Posterior vena cava (tissue), 2 donors: ENCODE measurements at places on chromosomes 6 and 20.

DNA sequence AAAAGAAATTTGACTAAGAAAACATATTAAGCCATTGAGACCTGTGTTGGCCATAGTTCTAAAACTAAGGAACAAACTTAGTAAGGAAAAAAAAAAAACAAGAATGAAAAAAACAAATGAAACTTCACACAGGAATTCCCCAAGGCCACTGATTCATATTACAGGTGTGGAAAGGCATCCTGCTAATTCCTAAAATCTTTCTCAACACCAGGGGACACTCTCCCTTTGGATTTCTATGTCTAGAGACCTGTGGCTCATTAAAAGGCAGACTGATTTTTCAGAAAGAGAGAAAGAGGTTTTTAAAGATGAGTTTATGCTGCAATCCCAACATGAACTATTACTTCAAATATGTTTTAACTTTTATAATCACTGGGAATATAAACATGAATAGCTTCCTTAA lies at the start of gene OR12D1:
Gene OR12D1, plus strand, starts transcription at position 341 of the 400 bp plus-strand sequence.
- DNase-seq = no peak

DNA sequence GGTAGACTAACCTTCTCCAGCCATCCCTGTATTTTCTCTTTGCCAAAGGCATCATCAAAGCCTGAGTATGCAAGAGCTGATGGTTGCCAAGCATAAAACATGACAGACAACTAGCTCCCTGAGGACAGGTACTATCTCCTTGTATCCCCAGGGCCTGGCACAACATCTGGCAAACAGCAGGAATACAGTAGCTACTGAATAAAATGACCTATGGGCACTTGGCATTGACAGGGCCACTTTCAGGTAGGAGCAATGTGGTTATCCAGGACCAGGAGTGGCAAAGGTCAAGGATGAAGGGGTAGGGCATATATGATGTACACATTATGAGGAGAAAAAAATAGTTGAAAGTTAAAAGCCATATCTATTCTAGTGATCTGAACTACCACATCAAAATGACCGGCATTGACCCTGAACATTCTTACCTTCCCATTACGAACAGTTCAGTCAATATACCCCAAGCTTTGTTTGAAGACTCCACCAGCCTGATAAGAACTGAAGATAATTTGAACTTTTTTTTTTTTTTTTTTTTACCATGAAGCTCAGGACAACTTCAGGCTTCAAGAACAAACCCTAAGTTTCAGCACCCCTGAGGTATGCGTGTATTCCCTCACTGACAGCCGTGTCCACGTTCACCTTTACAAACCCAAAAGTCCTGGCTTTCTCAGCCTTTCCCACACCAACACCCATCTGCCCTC lies 12.3 kb downstream of the ABHD12 start:
- DNase-seq = no peak

DNA sequence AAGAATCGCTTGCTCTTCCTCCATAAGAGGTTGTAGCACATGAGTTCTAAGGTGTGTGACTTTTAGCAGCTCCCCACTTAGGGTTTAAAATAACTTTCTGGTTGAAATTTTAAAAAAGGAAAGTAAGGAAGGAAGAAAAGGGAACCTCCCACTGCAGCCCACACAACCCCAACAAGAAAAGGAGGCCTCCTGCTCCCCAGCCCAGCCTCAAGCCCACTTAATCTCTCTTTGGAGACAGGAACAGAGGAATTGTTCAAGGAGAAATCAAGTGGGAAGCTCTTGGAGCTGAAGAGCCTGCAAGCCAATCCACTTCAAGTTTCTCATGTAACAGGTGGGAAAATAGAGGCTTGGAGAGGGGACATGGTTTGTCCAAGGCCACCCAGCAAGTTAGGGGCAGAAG lies 39.1 kb upstream of the PREX1 start:
- DNase-seq = no peak

- no peak for DNase-seq
These were observed 94.9 kb upstream of the TMEM30A start for GRCh38 chr6:75379536-75379935.

- no peak for DNase-seq
These were observed 531.7 kb downstream of the TFAP2B start for GRCh38 chr6:51350308-51350904.

DNA sequence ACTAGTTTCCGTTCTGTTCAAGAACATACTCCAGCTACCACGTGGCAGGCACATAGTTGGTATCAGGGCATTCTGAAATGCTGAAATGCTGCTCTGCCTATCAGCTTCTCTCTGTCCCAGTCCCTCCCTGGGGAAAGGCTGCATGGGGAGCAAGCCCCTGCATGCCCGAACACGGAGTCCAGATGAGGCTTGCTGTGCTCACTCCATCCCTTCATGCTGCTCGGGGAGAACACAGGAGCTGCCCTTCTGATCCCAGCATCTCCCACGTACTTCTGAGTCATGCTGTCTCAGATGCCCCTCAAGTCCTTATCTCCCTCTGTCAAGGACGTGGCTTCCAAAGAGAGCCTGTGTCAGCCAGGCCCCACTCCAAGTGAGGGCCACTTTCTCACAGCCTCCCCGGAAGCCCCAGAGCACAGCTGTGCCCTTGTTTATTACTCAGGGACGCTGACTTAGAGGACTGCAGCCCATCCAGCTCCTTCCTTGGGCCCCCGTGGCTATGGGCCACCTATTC lies 29.4 kb downstream of the THBS2 start:
- peak; percentile 84 for DNase-seq

- DNase-seq = no peak
These were observed 212.9 kb downstream of the PAX1 start for GRCh38 chr20:21918398-21918797.

- no peak for DNase-seq
These were observed 37.4 kb downstream of the RBM24 start for GRCh38 chr6:17318435-17319165.

DNA sequence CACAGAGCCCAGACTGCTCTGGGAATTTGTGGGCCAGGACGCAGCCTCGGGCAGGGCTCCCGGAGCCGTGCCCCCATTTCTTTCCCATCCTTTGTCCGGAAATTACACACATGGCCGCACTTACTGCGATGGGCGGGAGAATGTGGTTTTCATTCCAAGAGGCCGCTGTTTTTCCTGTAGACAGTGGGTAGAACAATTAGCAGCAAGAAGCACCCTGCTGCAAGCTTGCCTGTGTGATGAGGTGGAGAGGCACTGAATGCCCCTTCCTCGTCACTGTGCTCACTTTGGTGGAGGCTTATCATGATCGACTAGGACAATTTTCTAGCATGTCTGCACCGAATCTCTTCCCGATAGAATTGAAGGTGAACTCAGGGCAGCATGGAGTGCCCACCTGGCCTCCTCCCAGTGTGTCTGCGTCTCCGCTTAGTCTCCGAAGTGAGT lies 102.8 kb downstream of the DACT2 start:
- peak; percentile 81 for DNase-seq

GRCh38 chr6:108594640-108595039 lies 33.9 kb downstream of the FOXO3 start:
- no peak for DNase-seq

DNA sequence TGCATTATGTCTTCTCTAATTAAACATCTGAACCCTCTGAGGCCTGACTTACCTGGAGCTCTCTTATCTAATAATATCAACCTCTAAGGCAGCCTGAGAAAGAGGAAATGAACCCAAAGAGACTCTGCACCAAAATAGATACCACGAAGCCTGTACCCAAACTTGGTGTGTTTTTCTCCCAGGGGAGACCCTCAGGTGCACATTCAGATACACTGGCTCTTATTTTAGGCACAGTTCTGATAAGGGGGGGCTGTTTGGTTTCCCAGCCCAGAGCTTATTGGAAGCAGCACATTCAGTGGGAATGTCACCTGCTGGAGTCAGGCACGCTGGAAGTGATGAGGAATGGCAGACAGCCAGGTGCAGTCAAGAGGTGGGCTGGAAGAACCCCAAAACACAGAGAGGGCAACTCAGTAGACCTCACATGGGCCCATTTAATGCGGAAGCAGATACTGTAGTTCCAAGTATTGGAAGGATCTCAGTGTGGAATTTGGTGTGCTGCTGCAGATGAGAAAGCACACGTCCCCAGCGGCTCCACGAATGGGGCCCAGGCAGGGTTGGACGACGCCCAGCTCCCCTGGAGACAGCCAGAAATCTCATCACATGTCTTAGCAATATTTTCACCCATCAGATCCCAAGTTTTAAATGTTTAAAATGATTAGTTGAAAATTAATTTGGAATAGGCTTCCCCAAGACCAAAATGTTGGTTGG lies 9.7 kb upstream of the CCR6 start:
- DNase-seq = no peak

GRCh38 chr6:118387921-118388701 lies 160.0 kb upstream of the PLN start:
- DNase-seq = no peak

DNA sequence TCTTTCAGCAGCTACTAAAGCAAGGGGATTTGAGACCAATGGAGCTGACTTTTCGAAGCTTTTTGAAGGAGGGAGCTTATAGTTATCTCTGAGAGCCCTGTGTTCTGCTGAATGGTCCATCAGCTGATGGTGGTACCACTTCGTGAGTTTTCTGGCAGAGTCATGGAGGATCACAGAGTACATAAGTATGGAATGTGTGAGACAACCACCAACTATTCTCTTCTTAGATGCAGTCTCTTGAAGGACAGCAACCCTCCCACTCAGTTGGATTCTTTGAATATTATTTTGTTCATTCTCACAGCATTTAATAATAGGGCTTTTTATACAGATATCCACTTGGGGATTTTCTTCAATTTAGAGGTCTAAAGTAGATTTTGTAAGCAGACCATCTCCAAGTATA lies 75.3 kb downstream of the ELOVL2 start:
- no peak for DNase-seq

DNA sequence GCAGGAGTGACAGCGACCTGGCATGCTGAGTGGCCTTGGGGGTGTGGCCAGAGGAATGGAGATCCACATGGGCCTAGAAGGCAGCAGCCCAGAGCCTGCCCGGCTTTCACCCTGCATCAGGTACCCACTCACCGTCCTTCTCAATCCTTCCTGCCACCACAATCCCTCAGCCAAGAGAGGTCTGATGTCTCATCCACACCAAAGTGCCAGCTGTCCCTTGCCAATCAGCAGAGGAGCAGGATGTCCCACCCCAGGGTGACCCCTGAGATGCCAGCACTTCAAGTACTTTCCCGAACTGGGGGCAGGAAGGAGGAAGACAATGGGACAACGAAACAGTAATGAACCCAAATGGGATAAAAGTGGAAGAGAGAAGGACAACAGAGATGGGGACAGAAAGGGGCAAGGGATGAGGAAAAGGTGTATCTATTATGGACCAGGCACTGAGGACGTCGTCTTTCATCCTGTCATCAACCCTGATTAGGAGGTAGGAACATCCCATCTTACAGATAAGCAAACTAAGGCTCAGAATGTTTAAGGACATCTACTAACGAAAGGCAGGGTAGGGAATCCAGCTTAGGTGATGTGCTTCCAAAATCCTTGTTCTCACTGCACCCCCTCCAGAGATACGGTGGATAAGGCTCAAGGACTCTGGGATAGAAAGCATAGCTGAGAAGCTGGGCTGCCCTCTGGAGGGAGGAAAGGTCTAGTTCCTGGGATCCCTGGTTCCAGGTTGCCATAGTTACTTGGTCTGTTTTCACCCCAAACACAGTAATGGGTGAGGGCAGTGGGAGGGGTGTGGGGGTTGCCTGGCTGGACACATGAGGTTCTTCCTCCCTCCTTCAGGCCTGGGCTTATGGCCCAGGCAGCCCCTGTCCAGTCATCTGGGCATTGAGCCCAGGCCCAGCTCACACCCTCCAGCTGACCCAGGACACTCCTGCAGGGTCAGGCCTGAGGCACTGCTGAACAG lies 4.5 kb upstream of the TNXB start:
- DNase-seq = peak; percentile 97

GRCh38 chr20:44959082-44959637 lies 1.0 kb downstream of the TOMM34 start:
- DNase-seq = no peak

DNA sequence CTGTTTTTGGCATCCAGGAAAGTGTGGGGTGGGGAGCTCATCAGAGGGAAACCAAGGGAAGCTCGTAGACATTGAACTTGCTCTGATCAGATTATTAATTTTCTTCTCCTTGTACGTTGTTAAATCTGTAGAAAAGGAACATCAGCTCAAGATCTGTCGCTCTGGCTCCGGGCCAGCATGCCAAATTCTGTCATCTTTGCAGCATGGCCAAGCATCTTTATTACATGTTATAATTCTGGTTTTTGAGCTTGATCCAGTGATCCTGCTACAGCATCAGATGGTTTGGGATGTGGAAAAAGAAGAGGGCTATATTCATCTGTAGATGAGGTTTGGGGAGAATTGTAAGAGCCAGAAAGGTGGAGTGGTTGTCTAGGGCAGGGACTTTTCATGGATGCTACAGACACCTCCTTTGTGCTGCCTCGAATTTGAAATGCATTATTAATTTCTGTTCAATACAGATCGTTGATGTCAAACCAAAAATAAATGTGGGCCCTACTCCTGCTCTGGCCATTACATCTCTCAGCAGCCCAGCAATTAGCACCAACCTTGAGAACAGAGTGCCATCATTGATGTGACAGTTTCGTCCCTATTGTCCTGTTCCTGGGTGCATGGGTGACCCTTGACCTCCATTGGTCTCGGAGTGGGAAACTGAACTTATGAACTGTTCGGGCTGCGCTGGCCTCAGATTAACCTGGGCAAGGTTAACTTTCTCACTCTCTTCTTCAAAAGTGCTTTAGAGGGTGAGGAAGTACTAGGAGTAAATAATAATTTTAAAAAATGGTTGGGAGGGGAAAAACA lies 250.8 kb downstream of the SOX4 start:
- DNase-seq = no peak
